ENCODE measurements at places on chromosomes 2 and 18.
A peak's percentile ranks its signal among the peaks of the same experiment; 100 is the strongest.

DNA sequence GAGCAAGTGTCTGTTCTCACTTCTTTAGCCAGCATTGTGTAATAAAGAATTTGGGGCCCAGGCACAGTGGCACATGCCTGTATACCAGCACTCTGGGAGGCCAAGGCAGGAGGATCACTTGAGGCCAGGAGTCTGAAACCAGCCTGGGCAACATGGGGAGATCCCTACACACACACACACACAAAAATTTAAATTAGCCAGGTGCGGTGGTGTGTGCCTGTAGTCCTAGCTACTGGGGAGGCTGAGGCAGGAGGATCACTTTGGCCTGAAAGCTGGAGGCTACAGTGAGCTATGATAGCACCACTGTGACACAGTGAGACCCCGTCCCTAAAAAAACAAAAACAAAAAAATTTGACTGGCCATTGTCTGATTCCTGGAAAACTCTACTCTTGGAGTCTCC is 8.3 kb downstream of the REV1 start:
- DNase-seq: no peak

- DNase-seq: no peak
These were observed 1.2 kb downstream of the PTPN4 start for GRCh38 chr2:119760956-119761275.

GRCh38 chr2:12493031-12493513 is 223.7 kb upstream of the TRIB2 start:
- DNase-seq: no peak

- no peak for DNase-seq
These were observed 69.6 kb downstream of the SLC66A3 start for GRCh38 chr2:11224887-11225286.

GRCh38 chr2:23784971-23785370 is 142.0 kb downstream of the ATAD2B start:
- no peak for DNase-seq

DNA sequence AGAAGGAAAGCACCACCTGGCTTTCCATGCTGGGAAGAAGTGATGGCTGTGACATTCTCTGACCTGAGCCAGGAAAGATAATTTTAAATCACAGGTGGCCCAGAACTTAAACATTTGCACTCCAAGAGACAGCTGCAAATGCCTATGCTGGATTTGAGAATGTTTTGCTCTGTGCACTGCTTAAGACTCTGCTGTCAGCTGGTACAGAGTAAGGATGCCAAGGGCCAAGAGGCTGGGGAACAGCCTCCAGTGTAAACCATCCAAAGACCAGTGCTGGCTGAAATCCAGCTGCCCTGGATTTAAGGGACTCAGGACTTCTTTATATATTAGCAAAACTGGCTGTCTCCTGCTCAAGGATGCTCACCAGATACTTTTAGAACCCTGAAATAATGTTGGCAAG is 3.9 kb downstream of the HOXD8 start:
- no peak for DNase-seq

- no peak for DNase-seq
These were observed 104.8 kb downstream of the ARL4C start for GRCh38 chr2:234392041-234392615.

DNA sequence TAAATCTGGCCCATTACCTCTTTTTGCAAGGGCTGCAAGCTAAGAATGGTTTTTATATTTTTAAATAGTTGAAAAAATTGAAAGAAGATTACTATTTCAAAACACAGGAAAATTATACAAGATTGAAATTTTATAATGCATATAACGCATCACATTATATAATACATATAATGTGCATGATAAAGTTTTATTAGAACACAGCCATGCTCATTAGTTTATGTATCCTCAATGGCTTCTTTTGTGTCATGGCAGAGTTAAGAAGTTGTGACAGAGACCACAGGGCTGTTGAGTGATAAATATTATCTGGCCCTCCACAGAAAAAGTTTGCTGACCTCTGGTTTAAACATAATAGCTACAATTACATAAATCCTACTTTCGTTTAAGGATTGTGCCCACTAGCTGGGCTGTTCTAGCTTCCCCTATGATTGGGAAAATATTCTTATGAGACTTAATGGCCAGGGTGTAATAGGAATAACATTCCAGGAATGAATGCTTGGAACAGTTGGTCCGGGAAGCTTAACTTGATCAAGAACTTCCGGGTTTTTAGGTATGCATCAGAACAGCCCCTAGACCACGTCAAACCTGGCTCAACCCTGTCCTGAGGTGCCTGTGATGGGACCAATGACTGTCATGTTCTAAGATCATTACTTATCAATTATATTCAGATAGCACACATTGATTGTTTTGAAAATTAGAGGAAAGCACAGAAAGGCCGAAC is 98.7 kb upstream of the LPIN2 start:
- no peak for DNase-seq

DNA sequence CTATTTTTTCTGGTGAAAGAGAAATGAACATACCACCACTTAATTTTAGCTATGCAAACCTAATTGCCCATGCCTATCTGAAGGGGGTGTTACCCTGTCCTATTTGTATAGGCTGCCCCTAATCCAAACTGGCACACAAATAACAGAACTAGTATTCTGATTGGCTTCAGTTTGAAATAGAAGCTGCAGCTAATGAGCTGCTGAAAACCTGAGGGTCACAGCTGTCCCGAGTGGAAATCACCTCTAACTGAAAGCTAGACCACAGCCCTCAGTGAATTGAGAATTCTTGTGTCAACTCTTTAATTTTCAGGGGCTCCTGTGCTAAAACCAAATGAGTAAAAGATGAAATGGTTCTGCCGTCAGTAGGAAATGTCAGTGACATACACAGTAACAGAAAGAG is 28.7 kb downstream of the CCDC141 start:
- DNase-seq: no peak

DNA sequence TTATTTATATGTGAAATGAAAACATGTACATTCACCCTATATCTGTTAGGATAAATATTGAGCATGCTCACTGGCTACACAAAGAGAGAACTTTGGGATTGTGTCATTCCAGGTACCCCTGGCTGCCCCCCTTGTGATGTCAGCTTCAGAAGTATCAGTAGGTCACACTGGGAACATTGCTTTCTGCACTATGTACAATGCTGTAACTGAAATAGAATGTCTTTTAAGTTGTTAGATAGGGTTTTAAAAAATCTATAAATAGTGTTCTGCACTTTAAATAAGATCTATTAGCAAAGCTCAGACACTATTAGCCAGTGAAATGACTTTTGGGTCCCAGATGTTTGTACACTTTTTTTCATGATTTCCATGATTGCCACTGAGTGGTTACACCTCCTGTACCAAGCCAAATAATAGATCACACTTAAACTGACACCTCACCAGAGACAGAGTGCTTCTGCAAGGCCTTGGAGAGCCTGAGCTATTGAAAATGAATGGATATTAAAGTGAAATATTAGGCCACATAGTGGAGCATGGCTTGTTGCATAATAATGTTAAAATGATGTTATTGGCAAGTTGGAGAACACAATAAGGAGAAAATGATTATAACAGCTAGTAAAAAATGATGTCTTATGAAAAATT is 297.0 kb upstream of the NXPH2 start:
- no peak for DNase-seq

DNA sequence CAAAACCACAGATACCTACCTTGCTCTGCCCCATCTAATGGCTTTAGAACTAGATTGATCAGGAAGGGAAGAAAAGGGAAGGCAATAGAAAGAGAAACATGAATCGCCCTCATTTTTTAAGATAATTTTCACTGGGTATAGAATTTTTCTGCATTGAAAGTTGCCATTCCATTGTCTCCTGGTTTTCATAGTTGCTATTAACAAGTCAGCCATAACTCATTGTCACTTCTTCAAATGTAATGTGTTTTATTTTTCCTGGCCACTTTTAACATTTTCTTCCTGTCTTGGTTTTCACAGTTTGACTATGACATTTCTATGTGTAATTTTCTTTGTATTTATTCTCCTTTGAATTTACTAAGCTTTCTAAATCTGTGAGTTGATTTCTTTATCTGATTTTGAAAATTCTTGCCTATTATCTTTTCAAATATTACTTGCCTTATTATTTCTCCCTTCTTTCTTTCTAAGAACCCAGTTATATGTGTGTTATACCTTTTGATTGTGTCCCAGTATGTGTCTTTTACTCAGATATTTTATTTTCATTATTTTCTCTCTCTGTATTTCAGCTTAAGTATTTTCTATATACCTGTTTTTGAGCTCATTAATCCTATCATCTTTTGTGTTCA is 85.5 kb upstream of the GLI2 start:
- DNase-seq: no peak

DNA sequence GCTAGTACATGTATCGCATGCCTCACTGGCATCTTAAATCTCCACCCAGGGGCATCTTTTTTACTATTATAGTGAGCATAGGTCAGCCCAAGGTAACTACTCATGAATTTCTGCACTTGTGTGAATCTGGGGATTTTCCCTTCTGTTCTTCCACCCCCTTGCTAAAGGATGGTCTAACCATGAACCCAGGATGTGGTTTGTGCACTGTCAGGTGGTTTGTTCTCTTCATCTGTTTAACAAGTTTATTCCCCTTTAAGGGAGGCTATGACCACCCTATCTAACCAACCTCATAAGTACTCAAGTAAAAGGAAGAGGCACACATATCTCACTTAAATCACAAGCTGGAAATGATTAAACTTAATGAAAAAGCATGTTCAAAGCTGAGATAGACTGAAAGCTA is 243.0 kb downstream of the RPRM start:
- DNase-seq: no peak

DNA sequence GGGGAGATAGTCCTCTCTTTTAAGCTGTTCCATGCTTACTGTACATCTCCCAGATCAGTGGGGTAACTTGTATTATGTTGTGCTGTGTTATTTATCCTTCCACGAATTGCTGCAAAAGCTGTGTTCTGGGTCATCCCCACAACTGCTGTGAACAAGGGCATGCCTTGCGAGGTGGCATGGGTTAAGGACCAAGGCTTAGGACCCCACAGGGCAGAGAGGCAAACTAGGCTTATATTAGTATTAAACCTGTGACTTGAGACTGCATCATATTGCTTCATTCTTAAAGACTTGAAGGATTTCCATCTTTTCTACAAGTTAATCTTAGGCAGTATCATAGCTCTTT is 19.9 kb downstream of the RND3 start:
- DNase-seq: no peak

GRCh38 chr2:235542733-235543127 is 48.9 kb downstream of the AGAP1 start:
- DNase-seq: no peak

- no peak for DNase-seq
These were observed 3.3 kb downstream of the L3MBTL4 start for GRCh38 chr18:6411382-6411781.

GRCh38 chr2:180980106-180980942 is at the start of gene UBE2E3:
UBE2E3 (plus strand) TSS chr2:180980605; CDS start chr2:180982043, 1,438 bp downstream.
- peak; percentile 68 for DNase-seq

GRCh38 chr2:105749583-105750400 is 5.1 kb downstream of the NCK2 start:
- no peak for DNase-seq

DNA sequence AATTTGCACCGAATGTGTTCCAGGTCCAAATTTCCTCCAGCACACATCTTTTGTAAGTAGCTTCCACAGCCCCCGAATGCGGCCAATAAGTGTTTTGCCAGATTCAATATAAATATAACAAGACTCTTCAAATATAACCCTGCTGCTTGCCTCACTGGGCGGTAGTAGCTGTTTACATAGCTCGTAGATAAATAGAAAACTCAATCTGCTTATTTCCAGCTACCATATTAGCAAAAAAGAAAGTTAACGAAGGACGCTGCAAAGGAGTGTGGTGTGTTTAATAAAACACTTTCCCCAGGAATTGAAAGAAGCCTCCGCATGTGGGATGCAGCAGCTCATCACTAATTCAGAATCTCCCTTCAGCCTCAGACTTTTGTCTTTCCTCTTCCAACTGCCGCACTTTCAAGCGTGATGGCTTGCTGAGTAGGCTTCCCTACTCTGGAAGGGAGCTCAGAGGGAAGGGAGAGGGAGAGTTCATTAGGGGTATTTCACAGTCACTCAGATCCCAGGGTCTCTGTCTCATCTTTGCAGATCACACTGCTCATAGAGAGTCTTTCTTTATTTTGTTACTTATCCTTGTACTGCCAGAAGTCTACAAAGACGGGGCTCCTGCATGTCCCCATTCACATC is 367.0 kb downstream of the RND3 start:
- peak; percentile 72 for DNase-seq

DNA sequence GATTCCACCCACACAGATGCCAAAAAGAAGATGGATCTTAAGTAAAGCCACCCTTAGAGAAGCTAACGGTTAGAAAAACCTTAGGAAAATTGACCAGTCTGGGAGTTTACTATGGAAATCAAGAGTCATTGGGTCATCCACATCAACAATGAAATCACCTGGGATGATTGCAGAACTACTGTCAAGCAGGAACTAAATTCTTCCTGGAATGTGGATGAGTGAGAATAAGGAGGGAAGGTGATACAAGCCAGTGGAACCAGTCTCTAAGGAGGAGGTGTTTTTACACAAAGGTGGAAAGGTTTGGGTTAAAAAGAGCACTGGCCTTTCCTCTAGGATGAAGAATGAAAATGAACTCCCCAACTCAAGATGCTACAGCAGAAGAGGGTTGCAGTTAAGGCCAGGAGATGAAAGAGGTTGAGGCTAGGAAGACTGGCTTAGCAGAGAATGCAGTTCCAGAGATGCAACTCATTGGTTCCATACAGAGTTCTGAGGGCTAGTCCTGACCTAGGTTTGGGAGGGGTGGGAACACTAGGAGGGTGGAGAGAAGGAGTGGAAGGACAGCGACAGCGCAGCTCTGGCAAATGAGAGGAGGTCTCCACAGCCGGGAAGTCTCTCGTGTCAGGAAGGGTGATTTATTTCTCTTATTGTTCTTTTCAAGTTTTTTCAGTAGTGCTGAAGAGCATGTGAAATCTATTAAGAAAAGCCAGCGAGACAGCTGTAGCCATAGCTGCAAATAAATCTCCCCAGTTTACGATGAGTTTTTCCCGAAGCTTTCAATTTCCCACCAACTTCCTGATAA is 27.7 kb upstream of the KDM3A start:
- DNase-seq: no peak

DNA sequence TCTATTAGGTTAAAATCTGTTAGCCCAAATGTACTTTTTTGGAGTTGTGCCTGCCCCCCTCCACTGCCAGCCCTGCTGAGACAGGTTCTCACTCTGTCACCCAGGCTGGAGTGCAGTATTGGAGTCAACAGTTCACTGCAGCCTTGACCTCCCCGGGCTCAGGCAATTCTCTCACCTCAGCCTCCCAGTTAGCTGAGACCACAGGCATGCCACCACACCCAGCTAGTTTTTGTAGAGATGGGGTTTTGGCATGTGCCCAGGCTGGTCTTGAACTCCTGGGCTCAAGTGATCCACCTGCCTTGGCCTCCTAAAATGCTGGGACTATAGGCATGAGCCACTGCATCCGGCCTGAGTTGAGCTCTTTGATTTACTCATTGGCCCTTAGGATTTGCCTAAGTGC is 110.7 kb downstream of the ICA1L start:
- DNase-seq: no peak

DNA sequence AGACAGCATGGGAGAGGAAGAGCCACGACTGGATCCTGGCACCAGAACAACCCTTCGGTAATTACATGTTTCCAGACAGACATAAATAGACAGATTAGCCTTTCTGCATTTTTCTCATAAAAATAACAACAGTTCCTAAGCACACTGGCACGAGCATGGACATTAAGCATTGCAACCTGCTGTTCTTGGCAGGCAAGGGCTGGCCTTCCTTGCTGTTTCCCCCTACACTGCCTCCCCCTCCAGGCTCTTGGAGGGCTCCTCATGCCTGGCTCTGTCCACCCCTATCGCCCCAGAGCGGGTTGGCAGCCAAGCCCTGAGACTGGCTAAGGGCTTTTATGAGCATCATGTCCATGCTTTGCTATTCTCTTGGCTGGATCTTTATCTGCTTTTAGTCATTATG is 89.6 kb downstream of the TTC32 start:
- DNase-seq: no peak

All from NCI-H1092 treated with DMSO at 0.1 percent for 48 hours (cell line).